Posterior cingulate gyrus (tissue), 11 donors: ENCODE measurements at places on chromosomes 3 and 15.

- DNase-seq, result no peak
Observed at GRCh38 chr3:35659768-35660167, 20.4 kb downstream of the ARPP21 start.

- DNase-seq, result no peak
Observed at GRCh38 chr3:160183345-160184076, 41.7 kb upstream of the C3orf80 start.

GRCh38 chr15:85494048-85494777 is 113.8 kb downstream of the AKAP13 start:
- DNase-seq, result no peak

- no peak for DNase-seq
Observed at GRCh38 chr3:33403756-33404155, 36.4 kb downstream of the UBP1 start.
